ENCODE measurements at places on chromosomes 6 and 20.

DNA sequence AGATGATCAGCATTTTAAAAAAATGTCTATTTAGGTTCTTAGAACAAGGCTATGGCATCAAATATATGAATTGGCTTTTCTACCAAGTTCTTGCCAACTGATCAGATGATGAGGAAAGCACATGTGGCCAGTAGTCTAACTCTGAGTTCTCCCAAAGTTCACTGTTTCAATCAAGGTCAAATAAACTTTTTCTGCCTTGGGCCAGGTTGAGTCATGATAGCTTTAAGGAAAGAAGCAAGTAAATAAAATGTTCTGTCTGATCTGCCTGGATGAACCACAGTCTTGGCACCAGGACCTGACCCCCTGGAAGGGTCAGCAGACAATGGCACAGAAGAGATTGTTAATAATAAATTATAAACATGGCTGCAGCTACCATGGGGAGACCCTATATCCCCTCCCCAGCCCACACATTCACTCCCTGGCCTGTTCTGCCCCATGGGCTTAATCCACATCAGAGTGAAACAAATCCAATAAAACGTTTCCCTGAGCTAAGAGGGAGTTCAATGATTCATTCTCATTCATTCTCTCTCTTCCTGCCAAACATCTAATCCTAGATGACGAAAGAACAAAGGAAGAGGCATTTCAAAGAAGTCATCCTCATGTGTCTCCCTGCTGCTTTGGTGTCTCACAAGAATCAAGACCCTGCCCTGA, 661.6 kb downstream of the DHX35 start:
- no peak for DNase-seq

GRCh38 chr6:40586369-40587201, 579 bp downstream of the LRFN2 start:
- DNase-seq = no peak

- DNase-seq = no peak
These were observed 3.2 kb downstream of the CCHCR1 start for GRCh38 chr6:31154436-31154835.

GRCh38 chr6:13724182-13724581, 12.5 kb upstream of the RANBP9 start:
- peak; percentile 82 for DNase-seq

- DNase-seq = no peak
These were observed 214.2 kb upstream of the HTR1E start for GRCh38 chr6:86723151-86723550.

DNA sequence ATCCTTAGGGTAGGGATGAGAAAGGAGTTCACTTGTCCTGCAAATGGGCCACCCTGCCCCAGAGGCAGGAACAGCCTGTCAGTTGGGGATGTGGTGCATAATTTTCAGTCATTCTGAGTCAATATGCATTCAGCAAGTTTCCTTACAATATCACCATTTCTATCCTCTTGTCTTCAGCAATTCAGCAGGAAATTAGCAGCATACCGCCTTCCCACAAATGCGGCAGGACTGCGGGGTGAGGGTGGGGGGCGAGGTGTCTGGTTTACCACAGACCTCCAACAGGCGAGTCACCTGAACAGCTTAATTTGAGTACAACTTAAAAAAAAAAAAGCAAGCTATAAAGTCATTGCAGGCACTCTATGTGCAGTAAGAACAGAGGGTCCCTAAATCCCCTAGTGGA, 126.8 kb downstream of the MAP3K7 start:
- no peak for DNase-seq

DNA sequence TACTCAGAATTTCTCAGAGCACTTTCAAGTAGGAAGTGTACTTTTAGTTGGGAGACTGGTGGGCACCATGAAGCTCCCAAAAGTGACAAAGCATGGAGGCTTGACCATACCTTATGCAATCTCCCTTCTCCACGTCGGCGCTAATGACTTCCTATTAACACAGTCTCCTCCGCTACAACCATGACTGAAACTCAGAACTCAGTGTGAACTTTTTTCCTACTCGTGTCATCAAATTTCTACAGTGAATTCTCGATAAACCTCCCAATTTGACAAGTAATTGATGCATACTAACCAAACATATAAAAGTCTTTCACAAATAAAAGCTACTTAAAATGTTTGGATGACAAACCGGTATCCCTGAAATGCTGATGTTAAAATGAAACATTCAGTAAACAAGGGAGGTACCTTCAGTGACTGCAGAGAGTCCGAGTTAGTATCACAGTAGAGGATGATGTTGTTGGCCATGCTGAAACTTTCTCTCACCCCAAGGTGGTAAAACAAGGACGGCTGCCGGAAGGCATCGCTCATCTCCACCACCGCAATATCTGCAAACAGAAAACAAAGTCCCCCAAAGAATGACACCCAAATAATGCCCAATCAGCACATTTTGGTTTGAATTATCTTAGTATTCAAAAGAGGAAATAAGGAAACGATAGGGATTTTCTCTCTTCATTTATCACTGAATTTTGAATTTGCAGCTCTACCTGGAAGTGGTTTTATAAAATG, 72.1 kb downstream of the MAP3K5 start:
- no peak for DNase-seq

GRCh38 chr6:168666699-168667427, 225.9 kb downstream of the SMOC2 start:
- no peak for DNase-seq

- DNase-seq = no peak
These were observed 7.4 kb upstream of the CCDC167 start for GRCh38 chr6:37507077-37507476.

DNA sequence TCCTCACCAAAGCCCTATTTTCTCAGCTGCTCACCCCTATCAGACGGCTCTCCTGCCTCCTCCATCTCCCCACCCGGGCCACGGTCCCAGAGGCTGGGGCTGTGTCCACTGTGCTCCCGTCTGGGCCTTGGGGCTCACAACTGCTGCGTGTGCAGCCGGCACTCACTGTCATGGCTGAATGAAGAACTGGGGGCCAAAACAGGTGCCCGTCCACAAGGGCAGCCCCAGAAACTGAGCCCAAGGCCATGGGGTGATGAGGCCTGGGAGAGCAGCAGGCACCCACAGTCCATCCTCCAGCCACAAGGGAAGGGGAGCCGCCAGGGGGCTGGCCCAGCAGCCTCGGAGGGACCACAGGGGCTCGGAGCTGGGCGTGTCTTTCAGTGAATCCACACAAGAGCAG, 159.5 kb downstream of the DLL1 start:
- DNase-seq = no peak

DNA sequence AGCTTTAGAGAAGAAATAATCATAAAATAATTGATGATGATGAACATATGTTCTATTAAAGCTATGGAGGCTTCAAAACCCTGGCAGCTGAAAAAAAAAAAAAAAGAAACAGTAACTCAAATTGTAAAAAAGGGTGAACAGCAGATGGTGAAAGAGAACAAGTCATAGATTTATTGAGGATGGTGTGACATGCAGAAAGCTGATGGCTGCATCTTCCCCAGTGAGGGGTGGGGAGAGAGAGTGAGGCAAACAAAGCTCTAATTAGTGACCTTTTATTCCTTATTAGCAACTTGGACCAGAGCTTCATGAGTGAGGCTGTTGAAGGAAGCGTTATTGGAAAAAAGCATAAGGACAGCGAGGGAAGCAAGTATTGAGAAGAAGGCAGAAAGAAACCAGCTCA, 191.7 kb downstream of the EDN1 start:
- no peak for DNase-seq

DNA sequence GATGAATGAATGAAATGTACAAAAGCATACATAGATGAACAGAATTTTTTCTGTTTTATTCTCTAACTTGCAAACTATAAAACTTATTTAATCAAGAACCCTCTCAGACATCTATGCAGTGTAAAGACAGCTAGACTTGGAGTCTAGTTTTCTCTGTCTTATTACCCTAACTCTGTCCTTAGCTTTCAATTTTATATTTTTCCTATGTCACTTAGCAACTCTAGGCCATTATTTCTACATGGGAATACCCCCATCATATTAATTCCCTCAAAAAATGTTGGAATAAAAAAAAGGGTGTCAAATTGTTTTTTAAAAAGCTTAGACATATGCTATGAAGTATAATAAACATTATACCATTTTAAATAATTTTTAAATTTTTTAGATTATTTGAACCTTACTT, 1.2 kb downstream of the RHAG start:
- no peak for DNase-seq

DNA sequence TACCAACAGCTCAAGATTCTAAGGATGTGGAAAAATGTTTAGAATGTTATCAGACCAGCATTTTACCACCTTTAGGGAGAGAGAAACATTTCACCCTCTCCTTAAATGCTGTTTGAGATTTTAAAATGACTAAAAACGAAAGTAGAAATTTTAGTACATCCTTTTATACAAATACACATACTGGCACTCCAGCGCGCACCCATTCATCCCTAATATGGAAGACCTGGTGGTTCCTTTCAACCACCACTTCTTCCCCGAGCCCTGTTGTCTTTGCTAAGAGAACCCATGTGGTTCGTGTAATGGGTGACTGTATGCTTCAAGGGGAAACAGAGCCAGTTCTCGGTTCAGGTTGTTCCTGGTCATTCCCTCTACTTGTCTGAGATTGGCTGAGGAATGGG, 21.3 kb downstream of the SPATA2 start:
- DNase-seq = no peak

DNA sequence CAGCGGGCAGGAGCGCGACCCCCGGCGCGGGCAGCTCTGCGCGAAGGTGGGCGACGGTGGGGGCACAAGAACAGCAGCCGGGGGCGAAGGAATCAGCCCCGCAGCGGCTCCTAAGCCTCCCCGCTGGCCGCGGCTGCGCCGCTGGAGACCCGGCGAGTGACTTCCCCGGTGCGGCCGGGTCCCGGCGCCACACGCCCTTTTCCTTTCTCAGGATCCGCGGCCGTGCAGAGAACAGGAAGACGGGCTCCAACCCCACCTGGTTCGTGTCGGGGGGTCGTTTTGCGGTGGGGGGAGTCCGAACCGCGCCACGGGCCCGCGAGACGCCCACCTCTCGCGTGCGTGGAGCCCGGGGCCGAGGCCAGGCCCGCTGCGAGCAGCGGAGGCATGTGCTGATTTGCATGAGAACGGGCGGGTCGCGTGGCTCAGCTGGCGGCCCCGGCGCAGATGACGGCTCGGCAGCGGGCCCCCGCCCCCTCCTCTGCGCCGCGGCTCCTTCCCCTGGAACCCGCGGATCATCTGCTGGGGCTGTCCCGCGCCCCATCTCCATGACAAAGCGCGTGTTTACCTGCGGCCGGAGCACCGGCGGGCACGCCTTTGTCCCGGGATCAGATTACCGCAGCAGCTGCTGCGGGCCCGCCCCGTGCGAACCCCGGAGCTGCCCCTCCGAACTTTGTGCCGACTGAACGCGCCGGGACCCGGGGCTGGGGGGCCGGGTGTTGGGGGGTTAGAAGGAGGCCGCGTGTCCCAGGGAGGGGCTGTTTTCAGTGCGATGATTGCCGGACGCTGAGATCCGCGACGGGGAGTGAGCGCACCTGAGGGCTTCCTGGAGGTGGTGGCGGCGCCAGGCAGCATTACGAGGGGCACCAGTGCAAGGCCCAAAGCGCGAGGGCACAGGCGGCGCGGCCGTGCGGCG, 4.9 kb upstream of the DLL1 start:
- DNase-seq = no peak

DNA sequence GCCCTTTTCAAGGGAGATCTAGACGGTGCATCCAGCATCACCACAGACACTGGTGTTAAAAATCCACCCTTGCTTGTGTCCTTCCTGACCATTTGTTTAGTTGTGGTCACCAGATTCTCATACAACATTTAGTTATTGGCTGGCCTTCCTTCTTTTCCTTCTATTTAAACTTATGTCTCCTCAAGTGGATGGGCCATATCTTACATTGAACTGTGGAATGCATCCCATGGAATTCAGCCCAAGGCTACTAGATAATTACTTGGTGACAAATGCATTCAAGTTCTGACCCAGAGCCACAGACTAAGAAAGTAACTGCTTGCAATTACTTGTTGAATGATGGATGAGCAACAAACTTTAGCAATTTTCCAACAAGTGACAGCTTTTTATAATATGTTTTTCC, 198.9 kb upstream of the SSTR4 start:
- DNase-seq = no peak

DNA sequence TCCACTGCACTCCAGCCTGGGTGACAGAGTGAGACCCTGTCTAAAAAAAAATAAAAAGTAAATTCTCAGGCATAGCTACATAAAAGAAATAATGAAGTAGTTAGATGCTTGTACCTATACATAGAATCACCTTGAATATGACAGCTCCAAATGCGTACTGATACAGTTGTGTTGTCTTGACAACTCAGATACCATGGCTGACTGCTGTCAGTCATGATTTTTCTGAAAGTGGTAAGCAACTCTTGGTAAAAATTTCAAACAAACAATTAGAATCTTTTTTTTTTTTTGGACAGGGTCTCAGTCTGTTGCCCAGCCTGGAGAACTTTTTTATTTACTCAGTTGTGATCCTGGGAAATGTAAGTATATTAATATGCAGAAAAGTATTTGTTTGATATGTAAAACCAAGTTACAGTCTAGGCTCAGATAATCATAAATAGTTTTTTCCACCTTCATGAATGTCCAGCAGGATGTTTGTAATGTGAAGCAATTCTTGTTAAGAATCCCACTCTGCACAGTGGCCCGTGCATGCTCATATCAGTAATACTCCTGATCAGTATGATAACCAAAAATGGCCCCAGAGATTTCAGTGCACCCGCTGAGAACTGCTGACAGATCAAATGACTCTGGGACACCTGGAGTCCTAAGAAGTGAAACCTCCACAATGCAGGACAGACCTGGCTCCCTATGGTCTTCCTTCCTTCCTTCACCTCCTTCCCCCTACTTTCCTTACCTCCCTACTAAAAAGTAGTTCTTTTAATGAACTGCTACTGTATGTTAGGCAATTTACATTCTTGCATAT, 14.0 kb upstream of the MAPK13 start:
- no peak for DNase-seq

DNA sequence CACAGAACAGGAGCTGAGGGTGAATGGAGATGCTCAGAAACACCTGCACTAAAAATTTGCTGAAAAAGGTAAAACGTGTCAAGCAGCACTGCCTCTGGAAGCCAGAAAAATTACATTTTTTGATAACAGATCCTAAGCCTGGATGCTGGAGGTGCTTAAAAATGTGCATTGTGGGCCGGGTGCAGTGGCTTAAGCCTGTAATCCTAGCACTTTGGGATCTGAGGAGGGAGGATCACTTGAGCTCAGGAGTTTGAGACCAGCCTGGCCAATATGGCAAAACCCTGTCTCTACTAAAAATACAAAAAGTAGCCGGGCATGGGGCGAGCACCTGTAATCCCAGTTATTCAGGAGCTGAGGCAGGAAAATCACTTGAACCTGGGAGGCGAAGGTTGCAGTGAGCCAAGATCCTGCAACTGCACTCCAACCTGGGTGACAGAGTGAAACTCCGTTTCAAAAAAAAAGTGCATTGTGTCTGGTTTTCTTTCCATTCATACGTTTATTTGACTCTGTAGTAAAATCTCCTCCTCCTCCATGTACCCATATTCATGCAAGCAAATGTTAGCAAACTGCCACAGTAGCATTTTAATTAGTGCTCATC, 587 bp upstream of the BTN3A1 start:
- no peak for DNase-seq

All from H54 (cell line).